ENCODE measurements at places on chromosomes 16 and 17.

- no peak for DNase-seq
Measured at GRCh38 chr17:81910840-81911276, 341 bp downstream of the PCYT2 start.

DNA sequence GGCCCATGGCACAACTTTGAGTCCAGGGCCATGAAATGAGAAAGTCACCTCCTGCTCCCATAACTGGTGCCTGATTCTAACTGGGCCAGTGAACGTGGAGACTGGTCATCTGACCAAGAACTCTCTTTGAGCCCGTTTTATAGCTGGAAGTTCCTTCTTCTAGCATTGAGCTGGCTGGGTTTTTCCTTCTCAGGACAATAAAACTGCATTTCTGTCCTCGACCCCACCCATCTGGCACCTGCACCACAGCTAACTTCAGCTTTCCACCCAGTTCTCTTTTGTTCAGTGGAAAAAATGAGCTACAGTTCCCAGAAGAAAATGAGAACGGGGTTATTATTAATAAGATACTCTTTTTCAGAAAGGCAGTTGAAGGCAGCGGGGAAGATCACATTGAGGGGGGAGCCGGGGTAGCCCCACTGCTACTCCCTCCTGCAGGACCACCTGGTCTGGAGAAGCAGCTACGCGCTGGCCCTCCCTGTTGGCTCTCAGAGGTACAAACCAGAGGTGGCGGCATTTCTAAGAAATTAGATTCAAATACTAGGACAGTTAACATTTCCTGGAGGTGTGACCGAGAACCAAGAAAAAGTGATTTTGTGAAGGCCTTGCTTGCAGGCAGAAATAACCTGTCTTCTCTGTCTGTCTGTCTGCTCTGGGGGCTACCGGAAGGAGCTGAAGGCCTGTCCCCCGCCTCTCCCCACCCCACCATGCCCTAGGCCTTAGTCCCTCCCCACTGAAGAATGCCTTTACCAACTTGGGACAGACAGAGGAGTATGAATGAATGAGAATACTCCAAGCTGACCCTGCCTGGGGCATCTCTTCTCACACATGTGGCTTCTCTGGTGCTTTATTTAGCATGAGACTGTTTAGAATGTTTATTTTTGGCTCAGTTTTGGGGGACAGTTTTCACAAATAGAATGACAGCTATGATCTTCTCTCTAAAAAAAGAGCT lies 123.9 kb downstream of the XYLT1 start:
- peak; percentile 56 for DNase-seq

GRCh38 chr17:80778716-80779115 lies 212.9 kb upstream of the CHMP6 start:
- no peak for DNase-seq

GRCh38 chr17:41992576-41992975 lies 24.7 kb downstream of the DNAJC7 start:
- no peak for DNase-seq

GRCh38 chr16:87658564-87659225 lies 56.4 kb downstream of the JPH3 start:
- no peak for DNase-seq

- no peak for DNase-seq
Measured at GRCh38 chr17:15354256-15354655, 12.9 kb upstream of the TEKT3 start.

- DNase-seq, result peak; percentile 83
Measured at GRCh38 chr16:53502331-53503269, at the start of gene AKTIP. TSS of gene AKTIP (minus strand) at chr16:53503209. CDS start at chr16:53500259, 2,950 bp downstream.

GRCh38 chr16:67242138-67242730 lies 5.0 kb downstream of the FHOD1 start:
- DNase-seq, result no peak

GRCh38 chr16:78098087-78098486 lies 1.4 kb upstream of the WWOX start:
- DNase-seq, result no peak

DNA sequence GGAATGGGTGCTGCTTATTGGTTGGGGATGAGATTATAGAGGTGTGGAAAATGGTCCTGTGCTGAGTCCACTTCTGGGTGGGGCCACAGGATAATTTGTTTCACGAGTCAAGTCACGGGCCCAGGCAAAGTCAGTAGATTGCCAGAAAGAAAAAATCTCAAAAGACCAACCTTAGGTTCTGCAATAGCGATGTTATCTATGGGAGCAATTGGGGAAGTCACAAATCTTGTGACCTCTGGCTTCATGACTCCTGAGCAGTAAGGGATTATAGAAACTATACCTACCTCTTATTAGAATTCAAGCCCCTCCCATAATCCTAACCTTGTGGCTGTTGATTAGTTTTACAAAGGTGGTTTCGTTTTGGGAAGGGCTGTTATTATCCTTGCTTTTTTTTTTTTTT lies 31.4 kb downstream of the WWP2 start:
- no peak for DNase-seq

- peak; percentile 11 for DNase-seq
Measured at GRCh38 chr16:85398050-85398451, 215.1 kb upstream of the GSE1 start.

DNA sequence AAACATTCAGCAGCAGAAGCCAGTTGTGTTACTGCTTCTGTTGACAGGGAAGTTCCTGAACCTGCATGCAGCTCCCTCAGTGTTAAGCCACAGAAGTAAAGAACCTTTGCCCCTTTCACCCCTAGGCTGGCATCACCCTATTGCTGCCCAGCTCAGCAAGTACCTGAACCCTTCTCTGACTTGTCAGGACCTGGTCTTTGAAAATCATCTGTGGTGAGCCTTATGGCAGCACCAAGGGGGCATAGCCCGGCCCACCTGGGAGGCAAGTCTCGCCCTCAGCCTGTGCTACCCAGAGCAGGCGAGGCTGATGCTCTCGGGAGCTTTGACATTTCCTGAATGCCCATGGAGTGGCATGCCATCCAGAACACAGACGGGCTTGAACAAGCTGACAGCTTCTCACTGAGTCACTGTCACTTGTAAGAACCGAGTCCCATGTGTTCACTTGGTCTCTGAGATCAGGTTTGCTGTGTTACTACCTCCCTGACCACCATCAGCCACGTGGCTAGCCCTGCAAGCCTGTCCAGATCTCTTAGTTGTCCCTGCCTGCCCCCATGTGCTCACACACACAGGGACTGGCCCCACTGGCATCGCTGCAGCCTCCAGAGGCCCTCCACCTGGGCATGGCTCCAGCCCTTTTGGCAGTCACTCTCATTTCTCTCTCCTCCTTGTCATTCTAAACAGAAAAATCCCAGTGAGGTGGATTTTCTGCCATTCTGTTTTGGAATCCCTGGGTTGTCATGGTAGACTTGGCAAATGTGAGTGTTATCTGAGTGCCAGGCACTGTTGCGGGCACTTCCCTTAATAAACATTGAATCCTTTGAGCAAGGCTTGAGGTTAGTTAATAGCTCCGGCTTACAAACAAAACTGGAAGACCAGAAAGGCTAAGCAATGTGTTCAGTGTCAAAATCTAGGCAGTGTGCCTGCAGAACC lies 2.9 kb upstream of the CARMIL2 start:
- peak; percentile 73 for DNase-seq

DNA sequence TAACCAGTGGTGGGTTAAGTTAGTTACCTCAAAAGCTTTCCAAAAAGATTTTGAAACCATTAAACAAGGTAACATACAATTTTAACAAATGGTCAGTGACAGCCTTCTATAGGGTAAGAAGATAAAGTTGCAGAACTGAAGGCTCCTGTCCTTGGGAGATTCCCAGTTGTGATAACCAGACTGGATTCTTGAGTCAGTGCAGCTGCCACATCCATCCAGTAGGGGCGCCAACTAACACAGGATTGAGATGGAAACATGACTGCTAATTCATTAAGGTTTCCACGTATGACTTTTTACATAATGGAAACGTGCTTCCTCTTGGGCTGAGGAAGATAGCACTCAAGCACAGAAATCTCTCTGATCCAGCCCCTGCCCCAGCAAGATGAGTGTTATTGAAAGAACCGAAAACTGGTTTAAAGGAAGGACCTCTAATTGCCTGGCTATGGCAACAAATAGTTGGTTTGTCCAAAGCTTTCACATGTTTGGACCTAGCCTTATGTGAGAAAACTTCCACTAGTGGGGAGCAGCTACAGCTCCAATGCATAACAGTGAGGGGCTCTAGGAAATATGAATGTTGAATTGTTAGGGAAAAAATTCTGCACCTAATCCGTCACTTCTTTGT lies 269.8 kb upstream of the MYOCD start:
- peak; percentile 53 for DNase-seq

DNA sequence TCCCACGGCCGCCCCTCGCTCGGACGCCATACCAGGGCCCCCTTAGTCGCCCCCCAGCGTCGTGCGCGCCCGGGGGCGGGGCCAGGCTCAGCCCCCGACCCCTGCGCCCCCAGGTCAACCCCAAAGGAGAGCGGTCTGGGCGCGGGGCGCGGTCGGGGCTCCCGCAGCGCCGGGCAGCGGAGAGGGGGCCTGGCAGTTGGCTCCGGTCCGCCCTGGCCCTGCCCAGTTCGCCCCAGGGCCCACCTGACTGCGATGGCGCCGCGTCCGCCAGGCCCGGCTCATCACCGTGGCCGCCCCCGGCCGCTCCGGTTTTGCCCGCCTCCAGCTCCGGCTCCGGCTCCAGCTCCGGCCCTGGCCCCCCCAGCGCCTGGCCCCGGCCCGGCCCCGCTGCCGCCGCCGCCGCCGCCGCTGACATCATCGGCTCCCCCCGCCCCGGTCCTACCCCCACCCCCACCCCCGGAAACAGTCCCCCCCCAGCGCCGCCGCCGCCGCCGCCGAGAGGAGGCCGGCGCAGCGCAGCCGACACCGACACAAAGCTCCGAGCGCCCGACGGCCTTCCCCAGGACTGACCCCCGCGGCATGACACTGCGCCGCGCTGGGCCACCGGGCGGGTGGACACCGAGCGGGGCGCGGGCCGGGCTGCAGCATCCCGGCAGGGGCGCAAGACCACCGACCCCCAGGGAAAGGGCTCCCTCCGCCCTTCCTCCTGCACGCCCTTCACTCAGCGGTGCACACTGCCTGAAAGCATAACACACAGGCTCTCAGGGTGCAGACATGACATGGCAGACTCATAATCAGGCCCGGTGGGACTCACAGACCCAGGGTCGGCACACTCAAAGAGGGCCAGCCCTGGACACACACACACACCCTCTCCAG lies at the start of gene ZBTB4:
Gene ZBTB4, minus strand, starts transcription at position 419 of the 876 bp plus-strand sequence. CDS start 12,830 bp downstream, outside the sequence.
- DNase-seq, result peak; percentile 60

DNA sequence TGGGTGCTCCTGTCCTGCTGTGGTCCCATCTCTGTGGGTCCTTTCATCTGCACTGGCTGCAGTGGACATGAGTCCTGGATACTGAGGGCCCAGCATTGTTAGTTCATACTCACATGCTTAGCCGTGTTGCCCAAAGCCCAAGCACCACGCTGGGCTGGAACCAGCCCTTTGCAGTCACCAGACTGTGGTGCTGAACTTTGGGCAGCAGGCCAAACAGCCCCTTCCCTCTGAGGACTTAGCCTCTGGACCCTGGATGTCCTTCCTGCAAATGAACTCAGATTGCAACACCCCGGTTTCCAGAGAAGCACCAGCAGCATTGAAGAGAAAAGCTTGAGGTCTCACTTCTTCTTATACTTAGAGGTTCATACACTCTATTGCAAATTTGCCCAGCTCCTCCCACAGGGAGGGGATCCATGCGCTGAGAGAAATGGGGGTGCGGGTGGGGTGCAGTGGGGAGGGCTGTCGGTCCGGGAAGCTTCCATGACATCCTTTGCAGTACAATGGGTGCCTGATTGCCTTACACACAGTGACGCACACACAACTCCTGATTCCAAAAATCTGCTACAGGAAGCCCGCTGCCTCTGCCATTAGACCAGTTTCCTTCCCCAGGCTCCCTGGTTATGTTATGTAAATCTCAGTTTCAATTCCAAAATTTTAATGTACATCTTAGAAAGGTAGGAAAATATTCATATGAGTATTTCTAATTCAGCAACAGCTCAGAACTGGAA lies 65.8 kb downstream of the RGS9 start:
- no peak for DNase-seq

- peak; percentile 78 for DNase-seq
Measured at GRCh38 chr17:17783825-17784656, 52.7 kb downstream of the SREBF1 start.

GRCh38 chr17:77233127-77233526 lies 92.4 kb downstream of the SEC14L1 start:
- DNase-seq, result no peak

DNA sequence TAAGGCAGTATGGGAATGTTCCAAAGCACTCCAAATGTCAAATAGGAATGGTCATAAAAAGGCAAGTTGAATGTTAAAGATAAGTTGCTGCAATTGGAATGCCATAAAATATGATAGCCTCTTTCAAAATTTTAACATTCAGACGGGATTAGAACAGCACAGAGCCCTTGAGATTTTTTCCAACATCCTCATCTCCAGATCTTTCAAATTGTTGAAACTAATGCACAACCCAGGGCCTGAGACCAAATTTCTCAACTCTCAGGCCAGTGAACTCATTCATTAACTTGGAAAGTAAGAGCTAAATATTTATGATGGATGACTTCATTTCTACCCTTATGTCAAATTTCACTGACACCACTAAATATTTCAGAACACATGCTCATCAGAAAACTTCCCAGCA lies 346.5 kb upstream of the XYLT1 start:
- no peak for DNase-seq

DNA sequence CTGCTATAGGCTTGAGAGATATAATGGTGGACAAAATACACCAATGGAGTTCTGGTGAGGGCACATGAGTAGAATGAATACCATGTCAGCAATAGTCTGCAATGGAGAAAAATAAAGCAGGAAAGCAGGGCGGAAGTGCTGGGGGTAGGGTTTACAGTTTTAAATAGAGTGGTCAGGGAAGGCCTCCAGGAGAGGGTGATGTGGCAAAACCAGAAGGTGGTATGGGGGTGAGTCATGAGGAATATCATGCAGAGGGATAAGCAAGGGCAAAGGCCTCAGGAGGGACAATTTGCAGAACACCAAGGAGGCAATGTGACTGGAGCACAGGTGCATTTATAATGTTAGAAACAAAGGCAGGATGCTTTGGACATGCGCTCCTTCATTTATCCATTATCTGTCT lies 102.0 kb downstream of the ITFG1 start:
- DNase-seq, result no peak

GRCh38 chr16:77700846-77701245 lies 21.5 kb upstream of the NUDT7 start:
- no peak for DNase-seq

GRCh38 chr17:58005728-58006559 lies 1.1 kb downstream of the SRSF1 start:
- DNase-seq, result no peak

DNA sequence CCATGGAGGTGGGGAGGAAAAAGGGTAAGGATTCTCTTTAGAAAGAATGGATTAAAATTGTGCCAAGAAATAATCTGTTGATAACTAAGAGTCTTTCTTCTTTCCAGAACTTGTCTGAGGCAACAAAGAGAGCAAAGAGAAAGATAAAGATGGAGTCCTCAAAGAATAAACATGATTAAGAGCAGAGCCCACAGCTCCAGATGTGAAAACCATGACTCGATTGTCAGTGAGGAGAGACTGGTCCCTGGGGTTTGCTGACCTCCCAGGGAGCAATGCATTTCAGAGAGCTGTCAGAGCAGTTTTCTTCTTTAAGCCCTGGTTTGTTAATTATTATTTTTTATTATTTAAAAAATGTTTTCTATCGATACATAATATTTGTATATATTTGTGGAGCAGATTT lies 74.6 kb downstream of the TMEM100 start:
- DNase-seq, result no peak
